ENCODE measurements at places on chromosomes 2 and 18.

- no peak for DNase-seq
Measured at GRCh38 chr18:40577239-40577980, 1377.6 kb upstream of the PIK3C3 start.

DNA sequence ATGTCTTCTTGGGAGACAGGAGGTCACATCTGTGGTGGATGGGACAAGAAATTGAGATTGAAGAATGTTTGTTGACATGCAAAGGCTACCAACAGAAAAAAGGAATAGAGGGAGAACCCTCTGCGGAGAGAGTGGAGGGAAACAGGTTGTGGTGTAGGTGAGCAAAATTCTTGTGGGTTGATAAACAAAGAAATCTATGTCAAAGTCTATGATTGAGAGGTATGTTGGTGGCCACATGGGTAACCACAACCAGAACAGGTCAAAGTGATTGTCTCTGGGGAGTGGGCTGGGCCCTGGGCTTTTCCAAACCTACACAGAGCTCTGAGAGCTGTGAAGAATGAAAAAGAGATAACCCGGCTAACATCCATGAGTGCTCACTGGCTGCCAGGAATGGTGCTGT is 62.8 kb upstream of the NCK2 start:
- no peak for DNase-seq

- no peak for DNase-seq
Measured at GRCh38 chr2:222792001-222792611, 68.7 kb upstream of the ACSL3 start.

DNA sequence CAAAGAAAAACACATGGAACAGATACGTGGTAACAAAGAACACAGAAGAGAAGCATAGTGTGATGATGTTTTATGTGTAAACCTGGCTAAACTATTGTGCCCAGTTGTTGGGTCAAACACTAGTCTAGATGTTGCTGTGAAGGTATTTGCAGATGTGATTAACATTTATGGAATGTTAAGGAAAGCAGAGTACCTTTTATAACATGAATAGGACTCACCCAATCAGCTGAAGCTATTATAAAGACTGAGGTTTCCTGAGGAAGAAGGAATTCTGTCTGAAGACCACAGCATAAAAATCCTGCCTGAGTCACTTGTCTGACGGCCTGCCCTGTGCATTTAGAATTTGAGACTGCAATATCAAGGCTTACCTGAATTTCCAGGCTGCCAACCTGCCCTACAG is 253.1 kb downstream of the DYM start:
- no peak for DNase-seq

Measured in stimulated activated effector memory CD8-positive, alpha-beta T cell treated with anti-CD3 and anti-CD28 coated beads, Interleukin-12 subunit alpha, Interleukin-12 subunit beta, amount 100 ng/mL, for 72 hours (primary cell).